ENCODE measurements at places on chromosomes 3 and 15.

DNA sequence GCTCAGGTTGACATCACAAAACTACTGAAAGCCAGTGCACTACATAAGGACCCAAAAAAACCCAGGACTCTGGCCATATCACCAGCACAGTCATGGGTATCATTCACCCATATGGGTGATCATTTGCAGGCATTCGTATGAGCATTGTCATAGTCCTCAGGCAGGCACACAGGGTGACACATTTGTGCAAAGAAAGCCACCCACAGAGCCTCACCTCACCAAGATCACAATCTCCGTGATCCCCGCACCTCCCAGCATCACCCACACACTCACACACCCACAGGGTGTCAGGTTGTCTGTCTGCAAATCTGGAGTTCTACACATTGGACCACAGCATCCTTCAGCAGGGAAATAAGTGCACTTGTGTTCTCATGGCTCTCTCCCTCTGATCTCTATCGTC, 166.0 kb upstream of the LPP start:
- no peak for DNase-seq

GRCh38 chr3:169255511-169255910, 408.0 kb downstream of the MECOM start:
- DNase-seq = no peak

DNA sequence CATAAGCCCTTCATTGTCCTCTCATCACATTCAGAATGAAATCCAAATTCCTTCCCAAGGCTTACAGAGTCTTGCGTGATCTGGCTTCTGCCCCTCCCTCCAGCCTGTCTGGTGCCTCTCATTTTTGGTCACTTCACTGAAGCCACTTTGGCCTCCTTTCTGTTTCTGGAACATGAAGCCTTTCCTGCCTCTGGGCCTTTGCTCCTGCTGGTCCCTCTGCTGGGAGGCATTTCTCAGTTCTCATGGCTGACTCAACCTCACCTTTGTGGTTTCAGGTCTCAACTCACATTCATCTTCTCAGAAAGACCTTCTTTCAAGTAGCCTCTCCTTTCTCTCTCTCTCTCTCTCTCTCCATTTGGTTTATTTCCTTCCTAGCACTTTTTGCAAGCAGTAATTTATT, 43.9 kb upstream of the BHLHE40 start:
- DNase-seq = no peak

GRCh38 chr15:93495799-93496637, 407.0 kb upstream of the RGMA start:
- no peak for DNase-seq

DNA sequence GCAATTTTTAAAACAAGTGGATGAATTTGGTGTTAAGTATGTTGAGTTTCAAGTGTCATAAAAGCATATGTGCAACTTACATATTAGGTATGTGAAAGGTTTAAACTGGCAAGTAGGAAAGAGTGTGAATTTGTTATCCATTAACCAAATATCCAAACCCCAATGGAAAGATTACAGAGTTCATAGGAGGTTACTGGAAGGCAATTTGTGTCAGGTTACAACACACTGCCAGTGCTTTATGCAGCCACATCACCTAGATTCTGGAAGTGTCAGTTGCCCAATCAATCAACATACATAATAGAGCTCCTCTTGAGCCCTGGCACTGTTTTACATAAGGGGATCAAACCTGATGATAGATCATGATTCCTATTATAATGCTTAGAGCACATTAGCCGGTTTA, 261.0 kb downstream of the ROBO1 start:
- no peak for DNase-seq

- DNase-seq = no peak
These were observed 228.6 kb upstream of the SUCLG2 start for GRCh38 chr3:67882981-67883380.

GRCh38 chr3:187027531-187028278, 97.4 kb downstream of the ST6GAL1 start:
- DNase-seq = no peak

- no peak for DNase-seq
These were observed 114.9 kb downstream of the RFTN1 start for GRCh38 chr3:16398648-16399047.

DNA sequence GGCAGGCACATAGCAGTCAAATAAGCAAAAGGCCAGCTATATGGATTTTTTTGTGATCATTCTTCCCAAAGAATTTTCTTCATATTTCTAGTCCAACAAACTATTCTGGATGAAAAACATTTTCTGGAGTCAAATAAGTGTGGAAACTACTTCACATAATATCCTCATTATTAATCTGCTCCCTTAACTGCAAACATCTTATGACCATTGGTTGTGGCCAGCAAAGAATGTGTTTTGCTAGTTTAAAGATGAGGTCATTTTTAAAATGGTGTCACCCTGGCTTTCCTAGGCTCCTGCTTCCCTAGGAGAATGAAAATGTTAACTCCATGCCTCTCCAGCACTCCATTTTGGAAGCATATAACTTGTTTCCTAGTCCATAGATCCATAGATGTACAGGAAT, 118.8 kb downstream of the SST start:
- DNase-seq = no peak

DNA sequence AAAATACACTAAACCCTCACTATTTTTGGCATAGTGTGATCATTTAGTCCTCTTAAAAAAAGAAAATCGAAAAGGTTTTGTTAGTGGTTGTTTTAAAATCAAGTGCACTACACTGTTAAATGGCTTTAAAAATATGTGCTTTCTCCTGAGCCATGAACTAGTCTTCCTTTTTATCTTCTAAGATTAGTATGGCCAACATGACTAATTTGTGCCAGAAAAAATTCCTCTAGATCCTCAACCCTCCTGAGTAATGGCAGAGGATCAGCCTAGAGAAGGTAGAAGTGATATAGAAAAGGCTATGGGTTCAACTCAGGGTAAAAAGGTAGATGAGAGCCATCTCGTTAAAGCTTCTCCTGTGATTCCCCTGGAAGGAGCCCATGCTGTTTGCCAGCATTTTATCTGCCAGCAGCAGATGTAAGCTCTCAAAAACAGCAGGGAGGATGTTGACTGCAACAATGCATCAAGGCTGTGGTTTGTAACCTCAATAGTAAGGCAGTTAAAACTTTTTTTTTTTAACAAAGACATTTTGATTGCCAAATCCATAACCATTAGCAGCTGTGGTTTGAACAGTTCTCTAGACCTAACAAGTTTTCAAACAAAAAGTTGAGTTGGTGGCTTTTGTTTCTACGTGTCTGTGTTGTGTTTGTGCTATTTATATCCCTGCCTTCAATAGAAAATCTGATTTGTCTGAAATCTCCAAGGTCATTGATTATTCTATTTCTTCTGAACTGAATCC, 30.2 kb upstream of the ZNF609 start:
- peak; percentile 6 for DNase-seq

DNA sequence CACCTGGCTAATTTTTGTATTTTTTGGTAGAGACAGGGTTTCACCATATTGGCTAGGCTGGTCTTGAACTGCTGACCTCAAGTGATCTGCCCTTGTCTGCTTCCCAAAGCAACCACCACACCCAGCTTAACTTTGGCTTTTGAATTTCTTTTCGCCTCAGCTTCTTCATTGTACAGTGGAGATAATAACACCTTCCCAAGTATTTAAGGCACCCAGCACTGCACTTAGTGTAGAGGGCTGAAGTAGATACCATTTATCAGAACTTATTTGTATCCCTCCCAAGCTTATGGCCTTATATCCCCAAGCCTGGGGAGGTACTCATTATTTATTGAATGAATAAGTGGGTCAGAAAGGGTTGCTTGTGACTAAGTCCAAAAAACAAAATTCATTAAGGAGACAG, 2.3 kb downstream of the SQOR start:
- no peak for DNase-seq

- DNase-seq = no peak
These were observed 171.5 kb upstream of the NANOGP8 start for GRCh38 chr15:35256551-35256950.

DNA sequence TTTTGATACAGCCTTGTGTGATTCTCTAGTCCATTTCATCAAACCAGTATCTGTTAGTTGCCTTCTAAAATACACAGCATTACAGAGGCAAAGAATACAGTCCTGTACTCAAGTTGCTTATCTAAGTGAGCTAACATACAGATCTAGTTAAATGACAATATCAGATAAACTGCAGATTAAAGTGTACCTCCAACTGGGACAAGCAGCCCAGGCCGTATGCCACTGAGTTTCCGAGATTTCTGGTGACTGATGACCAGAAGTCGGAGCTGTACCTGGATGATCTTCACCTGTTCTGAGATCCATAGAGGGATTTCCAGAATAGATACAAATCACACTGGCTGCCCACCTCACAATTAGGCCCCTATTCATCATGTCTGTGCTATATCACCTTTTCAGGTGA, 6.3 kb upstream of the TRIM59 start:
- no peak for DNase-seq

GRCh38 chr3:173826416-173826815, 428.9 kb downstream of the NLGN1 start:
- DNase-seq = no peak

DNA sequence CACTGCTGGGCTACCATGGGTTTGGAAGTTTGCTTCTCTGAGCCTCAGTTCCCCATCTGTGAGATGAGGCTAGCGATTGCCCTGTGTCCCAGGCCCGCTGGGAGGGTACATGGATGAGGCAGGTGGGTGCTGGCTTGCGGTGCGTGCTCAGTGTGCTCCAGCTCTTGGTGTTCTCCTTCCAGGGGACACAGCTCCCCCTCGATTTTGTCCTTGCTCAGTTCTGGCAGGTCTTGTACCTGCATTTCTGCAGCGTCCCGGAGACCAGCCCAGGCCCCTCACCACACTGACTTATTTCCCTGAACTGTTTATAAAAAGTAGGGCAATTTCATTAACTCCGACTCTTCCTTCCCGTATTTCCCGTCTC, 95.4 kb downstream of the TBC1D2B start:
- DNase-seq = no peak

DNA sequence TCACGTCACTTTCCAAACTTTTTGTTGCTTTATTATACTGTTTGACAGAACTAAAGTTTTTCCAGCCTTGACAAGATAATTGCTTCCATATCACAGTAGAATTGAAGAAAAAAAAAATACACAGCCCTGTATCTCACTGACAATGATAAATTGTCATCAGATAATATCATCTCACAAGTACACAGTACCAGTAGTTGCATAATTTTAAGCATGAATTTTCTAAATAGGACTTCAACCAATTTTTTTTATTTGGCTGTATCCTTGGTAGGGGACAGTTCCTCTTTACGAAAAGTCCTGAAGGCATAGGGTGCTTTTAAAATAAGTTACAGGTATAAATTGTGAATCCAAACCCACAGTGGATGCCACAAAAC, 230.7 kb downstream of the ATP8B4 start:
- DNase-seq = no peak

DNA sequence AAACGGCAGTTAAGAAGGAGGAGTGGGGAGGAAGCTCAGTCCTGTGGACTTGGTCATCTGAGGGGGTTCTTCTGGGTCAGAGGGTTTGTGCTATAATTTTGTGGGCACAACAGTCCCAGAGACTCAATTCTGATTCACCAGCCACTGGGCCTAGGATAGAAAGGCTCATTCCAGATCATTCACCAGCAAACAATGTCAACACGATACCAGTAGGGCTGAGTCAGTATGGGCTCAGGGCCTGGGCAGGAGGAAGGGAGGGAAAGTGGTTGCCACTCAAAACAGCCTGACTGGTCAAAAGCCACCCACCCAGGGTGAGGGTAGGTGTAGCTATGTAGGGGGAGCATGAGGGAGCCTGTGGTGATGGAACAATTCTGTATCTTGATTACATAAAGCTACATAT, 86.9 kb upstream of the MEX3B start:
- DNase-seq = no peak

GRCh38 chr3:153290268-153291015, 128.4 kb downstream of the RAP2B start:
- DNase-seq = no peak

GRCh38 chr3:39205131-39205530, 12.7 kb upstream of the XIRP1 start:
- DNase-seq = no peak
